ENCODE measurements at places on chromosomes 5 and 9.

DNA sequence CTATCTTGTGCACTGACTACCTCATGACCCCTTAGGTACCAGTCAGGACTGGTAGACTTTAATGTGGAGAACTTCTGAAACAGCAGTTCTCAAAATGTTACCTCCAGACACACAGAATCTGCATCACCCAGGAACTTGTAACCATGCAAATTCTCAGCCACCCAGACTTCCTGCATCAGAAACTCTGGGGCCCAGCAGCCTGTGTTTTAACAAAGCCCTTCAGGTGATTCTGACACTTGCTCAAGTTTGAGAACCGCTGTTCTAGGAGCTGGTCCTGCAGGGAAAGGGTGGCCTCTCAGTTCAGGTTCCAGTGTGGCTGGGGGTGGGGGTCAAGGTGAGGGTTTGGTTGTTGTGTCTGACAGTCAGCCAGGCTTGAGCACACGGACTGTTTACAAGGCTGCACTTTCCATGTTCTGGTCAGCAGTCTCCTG is 28.4 kb downstream of the ZFP62 start:
- no peak for DNase-seq

DNA sequence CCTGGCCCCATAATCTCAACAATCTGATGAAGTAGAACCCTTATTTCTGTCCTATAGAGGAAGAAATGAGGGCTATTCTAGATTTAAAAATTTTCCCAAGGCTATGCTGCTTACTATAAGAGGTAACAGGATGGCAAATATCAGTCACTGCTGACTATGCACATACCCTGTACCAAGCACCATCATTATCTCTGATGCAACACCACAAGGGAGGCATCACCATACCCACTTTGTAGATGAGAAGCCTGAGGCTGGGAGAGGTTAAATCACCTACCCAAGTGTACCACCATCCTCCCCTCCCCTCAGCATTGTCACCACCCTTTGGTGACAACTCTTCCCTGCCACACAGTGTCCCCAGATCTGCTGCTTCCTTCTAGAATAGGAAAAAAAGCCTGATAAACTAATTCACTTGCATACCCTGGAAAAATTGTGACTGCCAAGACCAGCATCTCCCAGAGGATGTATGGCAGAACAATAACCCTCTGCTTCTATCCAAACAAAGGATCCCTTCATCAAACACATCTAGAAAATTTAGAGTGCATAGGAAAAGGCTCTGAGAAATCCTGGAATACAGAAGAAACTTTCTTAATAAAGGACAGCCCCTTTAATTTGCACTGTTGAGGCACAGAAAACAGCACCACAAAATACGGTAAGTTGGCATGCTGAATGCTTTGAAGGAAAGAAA is 48.3 kb downstream of the PRRC1 start:
- no peak for DNase-seq

DNA sequence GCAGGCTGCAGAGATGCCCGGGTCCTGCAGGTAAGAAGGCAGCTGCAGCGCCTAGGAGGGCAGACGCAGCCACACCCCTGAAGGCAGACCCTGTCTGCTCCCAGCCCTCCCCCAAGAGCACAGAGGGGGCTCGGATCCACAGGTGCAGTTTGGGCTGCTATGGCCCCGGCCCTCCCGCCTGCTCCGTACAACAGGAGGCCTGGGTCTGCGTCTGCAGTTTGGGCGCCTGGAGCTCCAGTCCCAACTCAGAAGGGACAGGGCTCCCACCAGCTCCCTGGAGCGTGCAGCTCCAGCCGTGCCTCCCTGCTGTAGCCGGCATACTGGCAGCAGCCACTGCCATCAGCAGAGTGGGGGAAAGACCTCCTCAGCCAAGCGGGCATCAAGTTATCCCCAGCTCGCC is 30.5 kb downstream of the BTNL9 start:
- no peak for DNase-seq

DNA sequence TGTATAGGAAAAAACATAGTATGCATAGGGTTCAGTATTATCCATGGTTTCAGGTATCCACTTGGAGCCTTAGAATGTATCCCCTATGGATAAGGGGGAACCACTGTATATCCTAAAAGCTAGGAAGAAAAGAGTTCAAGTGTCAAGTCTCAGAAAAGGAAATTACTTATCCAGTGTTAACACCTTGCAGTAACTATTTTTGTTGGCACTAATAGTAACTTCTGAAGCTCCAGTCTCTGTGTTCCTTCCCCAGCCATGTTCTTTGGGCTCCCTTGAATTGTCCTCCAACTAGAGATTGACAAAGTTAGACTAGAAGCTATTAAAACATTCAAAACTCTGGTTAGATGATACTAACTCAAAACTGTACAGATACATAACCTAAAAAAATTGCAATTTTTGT is 370.8 kb downstream of the NFIB start:
- DNase-seq: no peak

DNA sequence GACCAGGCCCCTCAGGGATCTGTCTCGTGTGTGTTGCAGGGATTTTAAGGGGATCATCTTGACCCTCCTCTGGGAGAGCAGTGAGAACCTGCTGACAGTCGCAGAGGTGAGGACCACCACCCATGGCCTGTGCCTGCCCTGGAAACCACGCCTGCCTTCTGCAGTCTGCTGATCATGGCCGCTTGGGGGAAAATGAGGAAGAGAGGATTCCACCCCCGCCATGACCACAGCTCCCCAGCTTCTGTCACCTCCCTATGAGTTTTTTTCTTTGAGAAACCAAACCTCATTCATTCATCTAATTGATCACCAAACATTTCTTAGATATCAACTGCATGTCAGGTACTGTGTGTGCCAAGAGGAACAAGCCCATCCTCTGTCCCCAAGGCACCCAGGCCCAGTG is 46.3 kb upstream of the TDRD7 start:
- no peak for DNase-seq

GRCh38 chr5:125042261-125042890 is 295.9 kb upstream of the ZNF608 start:
- DNase-seq: no peak

GRCh38 chr5:102077920-102078319 is 218.2 kb downstream of the SLCO4C1 start:
- DNase-seq: no peak

DNA sequence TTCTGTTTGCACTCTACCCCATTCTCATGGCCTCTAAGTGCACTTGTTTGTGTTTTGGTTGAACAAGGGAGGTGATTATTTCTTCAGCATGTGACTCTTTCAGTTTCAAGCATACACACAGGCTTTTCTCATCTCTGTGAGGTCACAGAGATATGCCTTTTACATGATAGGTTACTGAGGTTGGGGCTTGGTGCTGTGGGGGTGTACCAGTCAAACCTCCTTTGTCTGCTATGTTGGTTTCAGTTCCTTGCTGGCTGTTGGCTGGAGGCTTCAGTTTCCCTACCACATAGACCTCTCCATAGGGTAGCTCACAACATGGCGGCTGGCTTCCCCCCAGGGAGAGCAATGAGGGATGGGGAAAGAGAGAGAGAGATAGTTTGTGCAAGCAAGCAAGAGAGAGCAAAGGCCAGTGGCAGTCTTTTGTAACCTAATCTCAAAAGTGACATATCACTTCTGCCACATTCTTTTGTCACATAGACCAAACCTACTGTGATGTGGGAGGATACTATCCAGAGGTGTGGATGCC is 96.7 kb upstream of the SEMA6A start:
- DNase-seq: no peak

- DNase-seq: no peak
These were observed 22.8 kb downstream of the FPGS start for GRCh38 chr9:127825319-127826051.

DNA sequence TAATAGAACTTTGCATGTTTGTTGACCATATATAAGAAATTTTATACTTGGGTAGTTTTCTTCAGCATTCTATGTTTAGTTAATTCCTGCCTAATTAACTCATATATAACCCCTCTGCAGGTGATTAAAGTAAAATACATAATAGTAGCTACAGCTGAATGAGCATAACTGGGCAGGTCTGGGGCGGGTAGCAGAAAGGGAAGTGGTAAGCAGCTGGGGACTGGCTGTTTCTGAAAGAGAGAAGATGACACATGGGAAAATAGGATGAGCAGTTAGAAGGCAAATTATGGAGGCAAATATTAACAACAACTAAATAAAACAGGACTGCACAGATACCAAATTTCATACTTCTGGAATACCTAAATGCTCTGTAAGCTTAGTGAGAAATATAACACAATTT is 128.1 kb downstream of the CPLANE1 start:
- no peak for DNase-seq

DNA sequence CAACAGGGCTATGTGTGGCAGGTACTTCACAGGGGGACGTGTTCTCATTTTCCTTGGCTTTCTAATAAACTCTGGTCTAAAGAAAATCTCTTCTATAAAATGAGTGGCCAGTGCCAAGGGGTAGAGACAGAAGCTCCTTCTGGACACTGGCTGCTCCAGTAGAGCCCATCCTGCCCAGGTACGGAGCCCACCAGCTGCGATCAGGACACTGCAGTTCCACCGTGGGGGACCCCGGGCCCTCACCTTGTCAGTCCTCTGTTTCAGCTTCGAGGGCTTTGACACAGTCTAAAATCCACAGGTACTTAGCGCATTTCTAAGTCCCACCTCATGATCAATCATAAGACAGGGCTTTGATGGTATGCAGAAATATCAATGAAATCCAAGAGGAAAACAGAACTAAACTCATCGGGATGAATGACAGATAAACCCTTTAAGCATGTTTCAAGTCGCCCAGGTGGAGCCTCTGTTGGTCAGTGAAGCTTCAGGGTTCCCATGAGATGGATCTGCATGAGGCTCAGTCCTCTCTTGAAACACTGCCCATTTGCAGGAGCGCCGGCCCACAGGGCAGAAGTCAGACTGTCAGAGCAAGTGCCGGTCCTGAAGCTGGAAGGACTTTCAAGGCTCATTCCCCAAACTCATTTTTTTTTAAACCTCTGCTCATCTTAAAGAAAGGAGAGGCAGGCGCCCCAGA is 20.3 kb upstream of the TERT start:
- DNase-seq: no peak

- DNase-seq: no peak
These were observed 117.4 kb upstream of the GPR151 start for GRCh38 chr5:146633323-146633764.

DNA sequence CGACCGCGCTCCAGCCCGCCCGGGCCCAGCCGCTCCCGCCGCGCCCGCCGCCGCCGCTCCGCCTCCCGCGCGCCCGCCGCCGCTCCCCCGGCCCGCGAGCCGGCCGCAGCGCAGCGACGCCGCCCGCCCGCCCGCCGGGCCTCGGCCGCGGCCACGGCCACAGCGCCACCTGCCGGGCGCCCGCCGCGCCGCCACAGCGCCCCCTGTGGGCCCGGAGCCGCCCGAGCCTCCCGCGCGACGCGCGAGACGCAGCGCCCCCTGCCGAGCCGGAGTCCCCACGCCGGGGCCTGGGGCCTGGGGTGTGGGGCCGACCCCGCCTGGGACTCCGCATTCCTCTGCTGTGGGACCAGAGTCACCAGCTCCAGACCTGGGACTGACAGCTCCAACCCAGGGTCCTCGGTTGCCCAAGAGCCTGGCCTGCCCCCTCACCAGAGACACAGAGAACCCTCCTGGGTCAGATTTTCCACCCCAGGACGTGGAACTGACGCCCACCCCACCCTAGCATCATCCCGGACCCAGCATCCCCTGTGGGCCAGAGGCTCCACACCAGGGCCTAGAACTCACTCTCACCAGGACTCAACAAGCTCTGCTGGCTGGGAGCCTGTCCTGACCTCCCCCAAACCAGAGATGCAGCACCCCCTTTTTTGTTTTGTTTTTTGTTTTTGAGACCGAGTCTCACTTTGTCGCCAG is at the start of gene RAPGEF1:
Gene RAPGEF1, minus strand, starts transcription at position 118 of the 690 bp plus-strand sequence. CDS start 246 bp downstream, outside the sequence.
- no peak for DNase-seq

DNA sequence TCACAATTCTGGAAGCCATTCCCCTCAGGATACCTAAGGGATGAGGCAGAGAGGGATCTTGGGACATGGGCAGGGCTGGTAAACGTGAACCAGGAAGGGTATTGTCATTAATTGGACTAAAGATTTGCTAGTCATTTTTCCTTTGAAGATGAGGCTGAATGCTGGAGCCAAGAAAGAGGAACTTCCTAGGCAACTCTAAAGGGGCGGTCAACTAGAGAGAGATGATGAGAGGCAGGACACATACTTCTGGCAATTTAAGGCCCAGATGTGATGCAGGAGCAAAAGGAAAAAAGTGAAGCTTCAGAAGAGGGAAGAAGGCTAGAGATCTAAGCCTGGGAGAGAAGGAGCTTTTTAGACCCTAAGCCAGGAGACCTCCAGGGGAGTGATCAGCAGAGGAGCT is 5.6 kb downstream of the GBA2 start:
- no peak for DNase-seq

DNA sequence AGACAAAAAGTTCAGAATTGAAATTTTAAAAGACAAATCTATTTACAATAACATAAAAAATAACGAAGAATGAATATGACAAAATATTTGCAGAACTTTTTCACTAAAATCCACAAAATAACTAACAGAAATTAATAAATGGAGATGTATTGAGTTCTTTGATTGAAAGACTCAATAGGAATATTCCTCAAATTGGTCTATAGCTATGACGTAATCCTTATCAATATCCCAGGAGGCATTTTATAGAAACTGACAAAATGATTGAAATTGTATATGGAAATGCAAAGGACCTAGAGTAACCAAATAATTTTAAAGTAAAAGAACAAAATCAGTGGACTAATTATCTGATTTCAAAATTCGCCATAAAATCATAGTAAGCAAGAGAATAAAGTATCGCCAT is 328.7 kb downstream of the MED10 start:
- no peak for DNase-seq

GRCh38 chr9:2599896-2600295 is 21.7 kb upstream of the VLDLR start:
- no peak for DNase-seq

DNA sequence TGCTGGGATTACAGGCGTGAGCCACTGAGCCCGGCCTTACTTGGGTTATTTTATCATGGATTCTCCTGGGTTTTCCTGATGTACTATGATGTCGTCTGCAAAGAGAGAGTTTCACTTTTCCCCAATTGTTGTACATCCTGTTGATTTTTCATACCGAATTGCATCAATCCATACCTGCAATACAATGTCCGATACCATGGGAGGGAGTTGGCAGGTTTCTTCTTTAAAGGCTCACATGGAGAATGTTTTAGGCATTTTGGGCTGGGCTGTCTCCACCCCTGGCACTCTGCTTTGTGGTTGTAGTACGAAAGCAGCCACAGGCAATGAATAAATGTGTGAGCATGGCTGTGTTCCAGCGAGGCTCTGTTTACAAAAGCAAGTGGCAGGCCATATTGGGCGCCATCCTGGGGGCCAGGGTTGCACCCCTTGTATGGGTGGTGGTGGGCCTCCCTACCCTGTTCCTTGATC is 35.1 kb upstream of the EXOC3 start:
- DNase-seq: no peak

- DNase-seq: no peak
These were observed 102.1 kb upstream of the CEP78 start for GRCh38 chr9:78133751-78134150.

DNA sequence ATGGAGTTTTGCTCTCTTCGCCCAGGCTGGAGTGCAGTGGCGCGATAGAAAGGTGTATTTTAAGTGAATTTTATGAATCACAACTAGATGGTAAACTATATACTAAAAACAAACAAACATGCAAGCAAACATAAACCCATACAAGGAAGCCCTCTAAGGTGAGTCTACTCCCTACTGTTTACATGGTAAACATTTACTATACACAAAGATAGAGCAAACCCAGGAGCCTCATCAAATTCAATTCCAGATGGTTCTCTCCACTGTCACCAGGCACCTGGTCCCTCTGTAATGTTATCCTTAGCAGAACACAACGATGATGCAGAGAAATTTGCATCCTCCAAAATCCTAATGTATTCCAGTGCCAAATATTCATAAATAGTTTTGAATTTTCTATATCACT is 17.9 kb downstream of the ANKH start:
- DNase-seq: no peak

GRCh38 chr5:111387361-111387760 is 125.0 kb downstream of the STARD4 start:
- DNase-seq: no peak
